Stimulated activated CD8-positive, alpha-beta memory T cell treated with anti-CD3 and anti-CD28 coated beads, Interleukin-4, amount 100 ng/mL, for 4 hours (primary cell): ENCODE measurements at places on chromosomes 6 and 20.

DNA sequence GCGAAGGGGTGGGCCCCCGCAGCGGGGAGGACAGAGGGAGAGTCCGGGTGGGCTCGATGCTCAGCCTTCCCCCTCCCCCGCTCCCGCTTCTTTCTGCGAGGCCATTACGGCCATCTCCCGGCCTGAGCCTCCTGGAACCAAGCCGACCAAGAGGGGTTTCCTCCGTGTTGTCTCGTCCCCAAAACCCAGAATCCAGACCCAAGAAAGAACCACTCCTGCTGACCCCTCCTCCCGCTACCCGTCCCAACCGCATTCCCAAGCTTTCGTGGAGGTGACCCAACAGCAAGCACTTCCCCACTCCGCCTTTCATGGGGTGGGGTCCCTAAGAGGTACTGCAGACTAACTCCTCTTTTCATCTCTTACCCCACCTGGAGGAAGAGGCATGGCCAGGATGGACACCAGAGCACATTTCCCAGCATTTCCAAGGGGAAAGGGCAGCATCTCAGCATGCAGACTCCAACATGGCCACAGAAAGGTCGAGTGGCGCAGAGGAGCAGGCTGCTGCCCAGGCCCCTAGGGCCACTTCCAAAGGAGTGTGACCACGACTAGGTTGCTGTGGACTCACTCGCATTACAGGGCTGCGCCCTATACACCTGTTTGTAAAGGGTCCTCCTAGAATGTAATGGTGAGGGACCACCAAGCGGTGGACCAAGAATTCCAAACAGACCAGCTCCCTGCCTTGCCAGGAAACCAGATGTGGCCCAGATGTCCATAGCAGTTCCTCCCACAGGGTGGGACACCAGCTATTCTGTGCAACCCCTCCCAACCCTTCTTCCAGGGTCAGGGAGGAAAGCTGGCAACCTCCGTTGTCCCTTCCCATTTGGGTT lies 53.4 kb downstream of the MRPL14 start:
- DNase-seq, result no peak

DNA sequence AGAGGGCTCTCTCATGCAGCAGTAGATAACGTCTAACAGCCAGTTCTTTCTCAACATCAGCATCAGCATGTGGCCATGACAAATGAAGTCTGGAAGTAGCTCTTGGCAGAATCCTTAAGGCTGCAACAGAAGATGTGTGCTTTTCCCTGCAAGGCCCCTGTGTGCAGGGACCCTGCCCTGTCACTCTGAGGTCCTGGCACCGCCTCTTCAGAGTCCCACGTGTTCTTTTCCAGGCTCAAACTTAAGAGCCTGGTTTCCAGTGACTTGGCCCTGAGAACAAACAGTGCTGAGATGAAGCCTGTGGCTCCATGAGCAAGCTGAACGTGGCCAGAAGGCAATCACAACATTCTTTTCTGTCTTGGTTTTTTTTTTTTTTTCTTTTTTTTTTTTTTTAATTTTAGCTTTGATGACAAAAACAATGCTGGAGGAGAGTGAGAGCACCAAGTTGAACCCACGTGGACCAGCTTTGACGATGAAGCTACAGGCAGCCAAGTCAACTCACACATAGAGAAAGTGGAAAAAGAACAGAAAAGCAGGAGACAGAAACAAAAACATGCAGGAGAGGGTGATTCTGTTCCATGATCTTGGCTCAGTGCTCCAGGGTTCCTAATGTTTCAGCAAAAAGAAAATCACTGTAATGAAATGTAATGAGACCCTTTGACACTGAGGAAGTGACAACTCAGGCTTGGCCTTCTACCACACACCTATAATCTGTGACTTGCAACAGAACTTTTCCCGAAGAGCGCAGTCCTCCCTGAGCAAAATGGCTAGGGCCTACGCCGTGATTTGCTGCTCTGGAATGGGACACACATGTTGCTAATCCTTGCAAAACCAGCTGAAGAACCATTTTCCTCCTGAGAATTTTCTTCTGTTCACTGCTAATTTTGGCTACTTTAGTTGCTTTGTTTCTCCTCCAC lies 86.1 kb downstream of the FOXC1 start:
- DNase-seq, result no peak

GRCh38 chr6:70797625-70798024 lies 129.9 kb downstream of the SMAP1 start:
- DNase-seq, result no peak

- no peak for DNase-seq
These were observed 18.3 kb upstream of the FOXP4 start for GRCh38 chr6:41527721-41528408.

- DNase-seq, result no peak
These were observed 133.7 kb downstream of the MYO6 start for GRCh38 chr6:75882734-75883133.

DNA sequence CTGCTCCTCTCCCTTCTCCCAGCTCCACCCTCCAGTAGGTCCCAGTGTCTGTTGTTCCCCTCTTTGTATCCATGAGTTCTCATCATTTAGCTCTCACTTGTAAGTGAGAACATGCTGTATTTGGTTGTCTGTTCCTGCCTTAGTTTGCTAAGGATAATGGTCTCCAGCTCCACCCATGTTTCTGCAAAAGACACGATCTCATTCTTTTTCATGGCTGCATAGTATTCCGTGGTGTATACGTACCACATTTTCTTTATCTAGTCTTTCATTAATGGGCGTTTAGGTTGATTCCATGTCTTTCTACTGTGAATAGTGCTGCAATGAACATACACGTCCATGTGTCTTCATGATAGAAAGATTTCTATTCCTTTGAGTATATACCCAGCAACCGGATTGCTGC lies 136.6 kb downstream of the MYLK4 start:
- no peak for DNase-seq

DNA sequence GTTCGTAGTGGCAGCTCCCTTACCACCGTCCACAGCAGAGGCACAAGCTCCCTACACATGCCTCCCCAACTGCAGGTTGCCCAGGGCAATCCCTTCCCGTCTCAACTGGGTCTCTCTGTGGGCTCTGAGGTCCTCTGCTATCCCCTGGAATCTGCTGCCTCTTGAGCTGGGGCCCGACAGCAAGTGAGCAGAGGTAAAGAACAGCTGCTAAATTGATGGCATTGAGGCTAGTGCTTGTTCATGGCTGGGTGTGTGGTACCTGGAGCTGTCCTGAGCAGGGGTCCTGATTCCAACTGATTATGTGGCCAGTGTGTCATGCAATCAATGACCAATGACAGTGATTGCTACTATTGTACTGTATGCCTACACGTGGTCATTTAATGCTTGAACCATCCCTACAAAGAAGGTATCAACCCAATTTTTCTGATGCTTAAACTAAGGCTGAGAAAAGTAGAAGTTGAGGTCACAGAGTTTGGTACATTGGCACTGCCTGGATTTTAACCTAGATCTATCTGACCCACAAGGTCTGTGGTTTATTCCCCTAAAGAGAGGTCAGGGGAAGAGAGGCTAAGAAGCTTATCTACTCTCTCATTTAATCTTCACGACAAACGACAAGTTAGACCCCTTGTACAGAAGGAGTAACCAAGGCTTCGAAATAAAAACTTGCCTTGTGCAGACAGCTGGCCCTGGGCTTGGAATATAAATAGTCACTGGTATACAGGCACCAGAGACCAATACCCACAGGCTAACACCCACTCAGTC lies 41.1 kb downstream of the HNF4A start:
- DNase-seq, result no peak
